ENCODE measurements at places on chromosomes 13 and 19.

DNA sequence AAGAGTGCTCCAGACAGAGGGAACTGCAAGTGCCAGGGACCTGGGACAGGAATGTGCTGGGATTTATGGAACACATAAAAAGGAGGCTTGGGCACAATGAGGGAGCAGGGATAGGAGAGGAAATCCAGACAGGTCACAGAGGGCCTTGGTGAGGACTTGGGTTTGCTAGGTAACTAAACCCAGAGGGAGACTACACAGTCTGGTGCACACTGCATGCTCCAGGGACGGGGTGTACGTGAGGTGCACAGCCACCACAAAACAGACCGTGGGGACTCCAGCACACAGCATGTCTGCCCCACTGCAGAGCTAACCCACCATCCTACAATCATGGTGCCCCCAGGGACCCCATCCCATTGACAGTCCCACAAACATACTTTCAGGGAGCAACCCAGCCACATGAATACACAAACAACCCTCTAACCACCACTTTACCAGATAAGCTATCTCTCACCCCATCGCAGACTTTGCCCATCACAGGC is 5.5 kb upstream of the ZFP36 start:
- DNase-seq, result no peak

GRCh38 chr13:50213526-50213925 is 198.3 kb downstream of the KCNRG start:
- no peak for DNase-seq

DNA sequence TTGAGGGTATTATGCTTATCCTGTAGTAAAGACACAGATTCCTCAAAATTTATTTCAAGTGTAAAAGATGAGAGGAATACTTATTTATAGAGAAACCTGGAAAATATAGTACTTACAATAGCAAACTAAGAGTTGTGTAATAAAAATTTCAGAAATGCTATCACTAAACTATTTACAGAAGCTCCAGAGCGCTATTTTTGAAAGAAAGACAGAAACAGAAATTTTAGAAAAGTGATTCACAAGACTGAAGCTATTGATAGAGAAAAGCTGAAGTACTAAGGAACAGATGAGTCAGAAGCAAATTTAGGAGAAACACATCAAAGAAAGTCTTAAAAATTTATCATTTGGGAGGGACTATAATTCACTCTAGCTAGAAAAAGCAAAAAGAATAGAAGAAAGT is 1174.2 kb downstream of the DIAPH3 start:
- DNase-seq, result no peak

DNA sequence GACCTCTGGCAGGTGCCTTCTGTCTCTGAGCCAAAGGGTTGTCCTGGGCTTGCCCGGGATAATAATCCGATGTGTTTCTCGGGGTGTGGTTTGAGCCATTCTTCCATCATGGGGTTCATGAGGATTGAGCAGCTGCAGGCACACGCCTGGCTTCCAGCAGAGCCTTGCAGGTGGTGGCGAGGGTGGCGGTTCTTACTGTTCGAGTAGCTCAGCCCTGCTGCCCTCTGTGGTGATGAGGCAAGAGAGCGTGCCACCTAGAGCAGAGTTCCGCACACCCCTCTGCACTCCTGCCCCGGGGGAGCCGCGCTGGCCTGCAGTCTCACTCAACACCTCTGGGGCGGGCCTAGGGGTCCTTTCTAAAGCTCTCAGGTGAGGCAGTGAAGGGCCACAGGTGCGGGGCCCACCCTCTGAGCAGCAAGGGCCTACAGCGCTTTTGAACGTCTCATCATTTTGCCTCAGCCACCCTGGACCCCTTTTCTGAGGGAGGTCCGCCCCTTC is 3.8 kb downstream of the SCN1B start:
- DNase-seq, result no peak

DNA sequence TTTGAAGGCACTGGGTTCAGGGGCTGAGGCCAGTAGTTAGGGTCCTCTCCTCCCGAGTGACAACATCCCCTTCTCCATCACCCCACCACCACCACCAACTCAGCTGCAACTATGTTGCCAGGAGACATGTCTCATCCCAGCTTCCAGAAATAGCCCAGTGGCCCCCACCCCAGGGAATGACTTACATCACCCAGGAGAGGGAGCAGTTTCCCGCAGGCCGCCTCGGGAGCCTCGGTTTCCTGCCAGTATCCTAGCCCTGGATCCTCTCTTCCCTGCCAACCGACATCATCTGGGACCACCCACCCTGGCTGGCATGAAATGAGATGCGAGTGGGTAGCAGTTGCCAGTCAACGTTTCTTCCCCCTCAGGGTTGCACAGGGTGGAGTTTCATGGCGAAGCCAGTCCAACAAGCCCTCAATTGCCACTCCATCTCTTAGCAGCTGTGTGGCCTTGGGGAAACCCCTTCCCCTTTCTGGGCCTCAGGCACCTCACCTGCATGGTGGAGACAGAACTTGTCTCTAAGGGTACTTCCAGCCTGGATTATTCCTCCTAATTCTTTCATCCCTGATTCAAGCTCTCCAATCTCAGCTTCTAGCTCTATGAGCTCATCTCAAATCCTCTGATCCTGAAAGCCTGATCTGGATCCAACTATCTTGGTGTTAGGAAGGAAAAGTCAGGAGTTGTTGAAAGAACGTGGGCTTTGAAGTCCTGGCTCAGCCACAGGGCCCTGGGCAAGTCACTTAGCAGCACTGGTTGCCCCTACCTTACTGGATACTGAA is 3.9 kb upstream of the GSK3A start:
- no peak for DNase-seq

GRCh38 chr19:40799558-40800338 is 757 bp downstream of the EGLN2 start:
- no peak for DNase-seq

GRCh38 chr13:109783447-109783814 is 3.0 kb downstream of the IRS2 start:
- no peak for DNase-seq

DNA sequence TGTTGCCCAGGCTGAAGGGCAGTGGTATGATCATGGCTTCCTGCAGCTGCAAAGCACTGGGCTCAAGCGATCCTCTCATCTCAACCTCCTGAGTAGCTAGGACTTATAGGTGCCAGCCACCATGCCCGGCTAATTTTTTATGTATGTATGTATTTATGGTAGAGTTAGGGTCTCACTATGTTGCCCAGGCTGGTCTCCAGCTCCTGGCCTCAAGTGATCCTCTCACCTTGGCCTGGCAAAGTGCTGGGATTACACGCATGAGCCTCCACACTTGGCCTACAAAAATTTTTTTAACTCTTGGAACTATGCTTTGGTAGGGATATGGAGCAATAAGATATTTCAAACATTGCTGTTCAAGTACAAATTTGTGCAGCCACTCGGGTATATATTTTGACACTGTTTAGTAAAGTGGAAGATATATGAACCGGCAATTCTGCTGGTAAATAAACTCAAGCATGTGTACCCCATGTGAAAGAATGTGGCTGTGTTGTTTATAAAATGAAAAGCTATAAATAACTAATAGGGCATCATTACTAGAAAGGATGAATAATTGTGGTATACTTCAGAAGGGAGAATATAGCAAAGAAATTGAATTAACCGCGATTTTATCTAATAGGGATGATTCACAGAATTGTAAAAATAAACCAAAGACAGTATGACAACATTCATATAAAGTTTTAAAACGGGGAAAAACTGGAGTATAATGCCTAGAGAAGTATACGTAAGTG is 1.1 kb downstream of the ZNF566 start:
- DNase-seq, result no peak

DNA sequence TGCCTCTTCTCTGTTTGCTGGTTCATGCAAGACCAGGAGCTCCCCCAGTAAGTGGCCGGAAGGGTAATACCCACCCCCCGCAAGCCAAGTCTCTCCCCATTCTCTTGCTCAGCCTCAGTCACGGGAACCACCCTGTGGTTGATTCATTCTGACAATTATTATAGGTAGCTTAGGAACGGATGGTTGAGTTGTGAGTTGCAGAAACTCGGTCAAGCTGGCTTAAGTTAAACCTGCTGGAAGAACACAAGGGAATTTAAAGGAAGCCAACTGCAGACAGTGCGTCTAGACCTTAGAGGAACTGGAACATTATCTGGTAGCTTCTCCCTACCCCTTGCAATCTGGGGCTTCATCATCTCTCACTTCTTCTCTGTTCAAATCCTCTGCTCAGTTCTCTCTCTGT is 8.9 kb downstream of the FPR1 start:
- no peak for DNase-seq

- DNase-seq, result no peak
These were observed 2.4 kb upstream of the SBK2 start for GRCh38 chr19:55539090-55539984.

- no peak for DNase-seq
These were observed 91.4 kb downstream of the ATP11A start for GRCh38 chr13:112781287-112781686.

DNA sequence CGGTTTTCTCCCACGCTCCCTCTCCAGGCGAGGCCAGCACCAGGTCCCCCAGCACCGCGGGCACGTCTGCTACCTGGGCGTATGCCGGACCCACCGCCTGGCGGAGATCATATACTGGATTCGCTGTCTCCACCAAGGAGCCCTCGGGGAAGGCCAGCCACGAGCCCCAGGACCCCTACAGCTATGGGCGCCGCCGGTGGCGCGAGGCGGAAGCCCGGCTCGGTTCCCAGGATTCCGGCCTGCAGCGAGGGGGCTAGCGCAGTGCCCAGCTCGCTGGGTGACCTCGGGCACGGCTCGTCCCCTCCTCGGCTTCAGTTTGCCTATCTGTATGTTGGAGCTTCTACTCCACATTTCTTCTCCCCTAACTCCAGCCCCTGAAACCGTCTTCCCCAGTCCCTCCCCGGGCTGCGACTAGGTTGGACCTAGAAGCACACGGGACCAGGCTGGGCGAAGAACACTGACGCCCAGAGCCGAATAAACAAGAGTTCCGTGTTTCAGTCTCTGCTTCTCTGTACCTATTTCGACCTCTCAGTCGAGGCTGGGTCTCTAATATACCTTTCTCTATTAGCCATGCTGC is 749 bp upstream of the CPT1C start:
- DNase-seq, result no peak

DNA sequence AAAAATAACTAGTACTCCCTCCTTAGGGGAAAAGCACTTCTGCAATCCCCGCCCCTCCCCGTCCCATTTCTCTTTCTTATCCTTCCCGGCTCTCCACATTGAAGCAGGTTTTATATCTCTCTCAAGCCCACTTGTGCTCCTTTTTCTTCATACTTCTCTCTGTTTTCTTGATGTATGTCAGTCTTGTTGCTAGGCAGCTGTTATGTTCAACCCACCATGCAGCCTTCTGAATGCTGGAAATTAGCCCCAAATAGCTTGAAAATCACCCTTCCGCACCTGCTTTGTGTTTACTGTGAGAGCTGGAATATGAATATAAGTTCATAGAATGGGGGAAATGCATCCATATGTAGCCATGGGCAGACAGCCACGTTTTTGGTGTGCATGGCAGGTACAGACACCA is 461.4 kb downstream of the MYO16 start:
- DNase-seq, result no peak

DNA sequence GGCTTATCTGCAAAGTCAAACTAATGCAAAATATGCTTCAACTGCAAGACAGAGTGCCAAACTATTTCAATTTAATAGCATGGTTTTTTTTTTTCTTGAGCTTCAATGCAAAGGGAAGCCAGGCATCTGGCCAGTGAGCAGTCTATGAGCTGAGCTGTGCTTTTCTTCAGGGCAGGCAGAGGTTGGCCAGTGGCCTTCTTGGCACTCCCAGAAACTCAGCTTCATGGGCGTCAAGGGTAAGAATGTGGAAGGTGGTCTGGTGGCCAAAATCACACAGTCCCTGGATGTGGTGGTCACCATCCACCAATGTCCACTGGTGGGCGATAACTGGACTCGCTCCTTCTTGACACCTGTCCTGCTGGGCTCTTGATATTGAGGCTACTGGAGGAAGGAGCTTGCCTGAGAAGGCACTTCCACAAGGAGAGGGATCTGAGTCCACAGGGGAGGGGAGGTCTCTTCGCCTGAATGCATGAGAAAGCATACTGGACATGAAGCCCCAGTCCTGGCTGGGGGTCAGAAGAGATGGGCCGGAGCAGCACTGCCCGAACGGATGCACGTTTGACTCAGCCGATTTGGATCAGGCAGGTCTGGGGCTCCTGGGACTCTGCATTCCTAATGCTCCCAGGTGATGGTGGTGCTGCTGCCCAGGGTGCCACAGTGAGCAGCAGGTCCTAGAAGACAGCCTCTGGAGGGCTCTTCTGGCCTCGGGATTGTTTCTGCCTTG is 17.1 kb downstream of the COL4A2 start:
- no peak for DNase-seq

- peak; percentile 40 for DNase-seq
These were observed 4.2 kb downstream of the LYL1 start for GRCh38 chr19:13098277-13099072.

DNA sequence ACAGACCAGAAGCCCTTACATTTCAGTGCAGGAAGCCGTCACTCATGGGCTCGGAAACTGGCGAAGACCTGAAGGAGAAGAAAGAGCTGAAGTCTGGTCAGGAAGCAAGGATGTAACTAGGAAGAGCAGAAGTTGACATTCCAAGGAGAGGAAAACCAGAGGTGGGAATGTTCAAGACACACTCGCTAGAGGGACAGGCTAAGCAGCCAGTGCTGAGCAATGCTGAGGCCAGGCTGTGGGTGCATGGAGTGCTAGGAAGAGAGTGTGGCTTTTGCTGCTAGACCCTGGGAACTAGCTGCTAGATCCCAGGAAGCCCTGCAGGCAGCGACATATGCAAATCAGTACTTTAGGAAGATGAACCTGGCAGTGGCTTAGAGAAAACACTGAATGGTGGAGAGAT is 12.1 kb upstream of the URAD start:
- no peak for DNase-seq

GRCh38 chr13:113647351-113648215 is 10.4 kb downstream of the ATP4B start:
- no peak for DNase-seq

DNA sequence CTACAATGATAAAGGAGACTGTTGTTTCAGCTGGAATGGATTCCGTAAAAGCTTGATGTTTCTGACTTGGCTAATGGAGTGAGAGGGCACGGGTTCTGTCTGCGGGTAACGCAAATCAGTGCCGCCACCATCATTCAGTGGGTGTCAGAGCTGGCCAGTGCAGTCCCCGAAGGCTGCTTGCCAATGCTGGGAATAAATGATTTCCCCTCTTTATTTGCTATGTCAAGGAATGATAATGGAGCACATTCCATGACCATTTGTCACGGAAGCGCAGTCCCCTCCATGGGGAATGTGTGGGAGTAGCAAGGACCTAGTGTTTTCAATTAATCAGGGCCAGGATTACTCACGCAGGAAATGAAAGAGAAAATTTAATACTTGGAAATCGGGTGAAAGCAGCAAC is 899.3 kb downstream of the UQCRFS1 start:
- no peak for DNase-seq

DNA sequence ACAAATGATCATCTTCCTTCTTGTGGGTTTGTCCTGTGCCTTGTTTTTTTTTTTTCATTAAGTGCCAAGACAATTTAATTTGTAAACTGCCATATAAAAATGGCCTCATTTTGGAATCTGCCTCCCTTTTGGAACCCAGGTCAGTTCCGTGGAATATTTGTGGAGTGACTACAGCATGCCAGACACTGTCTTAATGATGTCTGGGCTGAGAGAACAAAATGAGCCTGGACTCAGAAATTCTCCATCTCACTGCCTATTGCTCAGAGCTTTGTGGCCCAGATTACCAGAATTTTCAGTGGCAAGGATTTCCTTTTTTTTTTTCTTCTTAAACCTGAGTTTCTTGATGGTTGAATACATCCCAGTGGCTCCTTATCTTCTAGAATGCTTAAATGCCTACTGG is 340.6 kb downstream of the ENOX1 start:
- DNase-seq, result no peak

- no peak for DNase-seq
These were observed 56.5 kb downstream of the HSPH1 start for GRCh38 chr13:31105020-31105795.

- DNase-seq, result peak; percentile 95
These were observed at the start of gene LSR for GRCh38 chr19:35248310-35249145. TSS of gene LSR (plus strand) at chr19:35249002. CDS start at chr19:35249023, 21 bp downstream.

Data from HAP-1 (cell line).